ENCODE measurements at places on chromosomes 11 and 22.

DNA sequence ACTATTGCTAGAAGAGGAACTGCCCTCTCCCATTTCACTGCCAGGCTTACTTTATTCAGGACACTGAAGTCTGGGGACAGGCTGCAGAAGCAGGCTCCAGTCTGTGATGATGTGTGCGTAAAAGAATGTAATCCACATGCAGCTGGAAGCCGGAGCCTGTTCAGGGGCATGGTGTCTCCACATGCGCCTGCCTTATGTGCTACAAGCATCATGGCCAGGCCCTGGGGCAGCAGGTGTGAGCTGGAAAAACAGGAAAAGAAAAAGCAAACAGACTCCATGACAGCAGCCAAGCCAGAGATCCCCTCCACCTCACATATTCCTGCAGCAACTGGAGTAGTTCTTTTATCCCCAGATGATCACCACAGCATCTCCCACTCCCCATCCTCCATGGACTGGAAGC lies 33.4 kb downstream of the ARFGAP2 start:
- DNase-seq: no peak

DNA sequence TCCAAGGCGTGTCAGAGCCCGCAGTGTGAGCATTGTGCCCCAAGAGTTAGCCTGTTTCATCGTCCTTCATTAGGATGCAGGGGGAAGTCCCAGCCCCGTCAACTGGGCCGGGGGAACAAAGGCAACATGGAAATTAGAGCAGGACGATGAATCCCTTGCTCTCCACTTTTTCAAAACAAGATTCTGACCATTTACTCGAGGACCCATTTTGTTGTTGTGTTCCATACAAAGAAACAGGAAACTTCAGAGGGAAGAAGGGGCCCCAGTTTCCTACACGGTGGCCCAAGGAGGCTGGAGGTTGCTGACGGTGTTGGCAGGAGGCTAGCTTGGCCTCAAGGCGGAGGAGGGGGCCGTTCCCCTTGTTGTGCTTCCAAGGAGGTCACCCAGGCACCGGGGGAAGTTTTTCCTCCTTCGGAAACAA lies 44.0 kb upstream of the SLC1A2 start:
- no peak for DNase-seq

DNA sequence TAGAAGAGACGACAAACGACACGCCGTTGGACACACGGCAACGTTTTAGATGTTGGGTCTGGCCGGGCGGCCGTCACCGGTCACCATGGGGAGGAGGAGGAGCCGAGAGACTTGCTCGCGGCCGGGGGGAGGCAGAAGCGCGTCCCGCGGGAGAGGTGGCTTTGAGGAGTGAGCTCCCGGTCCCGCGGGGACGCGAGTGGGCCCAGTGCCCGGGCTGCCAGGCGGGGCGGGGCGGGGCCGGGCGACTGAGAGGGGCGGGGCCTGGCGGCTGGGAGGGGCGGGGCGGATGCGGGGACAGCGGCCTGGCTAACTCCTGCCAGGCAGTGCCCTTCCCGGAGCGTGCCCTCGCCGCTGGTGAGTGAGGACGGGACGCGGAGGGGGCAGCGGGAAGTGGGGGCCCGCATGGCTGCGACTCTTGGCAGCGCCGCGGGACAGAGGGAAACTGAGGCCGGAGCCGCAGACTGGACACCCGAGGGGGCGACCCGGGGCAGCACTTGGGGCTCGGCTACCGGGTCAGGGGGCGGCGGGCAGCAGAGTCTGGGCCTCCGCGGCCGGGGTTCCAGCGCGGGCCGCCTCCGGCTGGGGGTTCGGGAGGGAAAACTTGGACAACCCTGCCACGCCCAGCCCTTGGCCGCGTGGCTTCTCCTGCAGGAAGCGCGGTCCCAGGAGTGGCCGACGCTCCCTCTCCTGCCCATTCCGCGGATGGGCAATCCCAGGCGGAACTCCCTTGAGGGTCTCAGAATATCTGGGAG lies at the start of gene TSPO:
Gene TSPO (plus strand): TSS at position 309 of the 752 bp plus-strand sequence. CDS start 7,680 bp downstream, outside the sequence.
- DNase-seq: peak; percentile 64

GRCh38 chr11:34136420-34136819 lies 31.0 kb downstream of the NAT10 start:
- DNase-seq: no peak

- no peak for DNase-seq
These were observed 3.5 kb downstream of the TRIM66 start for GRCh38 chr11:8679006-8679405.

Measured in inflammatory macrophage treated with lipopolysaccharide for 1 hour (primary cell).